ENCODE measurements at places on chromosomes 13 and 19.

DNA sequence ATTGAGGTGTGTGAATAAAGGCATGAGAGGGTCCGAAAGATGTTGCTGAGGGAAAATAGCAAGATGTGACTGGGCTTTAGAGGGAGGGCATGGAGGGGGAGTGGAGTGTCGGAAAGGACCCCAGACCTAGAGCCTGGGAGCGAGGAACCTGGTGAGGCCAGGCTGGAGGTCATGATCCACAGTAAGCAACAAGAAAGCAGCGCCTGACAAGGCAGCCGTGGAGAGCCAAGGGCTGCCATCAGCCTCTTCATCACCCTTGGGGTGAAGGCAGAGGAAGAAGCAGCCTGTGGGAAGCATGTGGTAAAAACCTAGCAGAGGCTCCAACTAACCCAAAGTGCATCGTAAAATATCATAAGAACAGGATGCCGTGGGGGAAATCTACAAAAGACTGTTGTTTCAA is 162.8 kb upstream of the SOX1 start:
- DNase-seq = no peak

DNA sequence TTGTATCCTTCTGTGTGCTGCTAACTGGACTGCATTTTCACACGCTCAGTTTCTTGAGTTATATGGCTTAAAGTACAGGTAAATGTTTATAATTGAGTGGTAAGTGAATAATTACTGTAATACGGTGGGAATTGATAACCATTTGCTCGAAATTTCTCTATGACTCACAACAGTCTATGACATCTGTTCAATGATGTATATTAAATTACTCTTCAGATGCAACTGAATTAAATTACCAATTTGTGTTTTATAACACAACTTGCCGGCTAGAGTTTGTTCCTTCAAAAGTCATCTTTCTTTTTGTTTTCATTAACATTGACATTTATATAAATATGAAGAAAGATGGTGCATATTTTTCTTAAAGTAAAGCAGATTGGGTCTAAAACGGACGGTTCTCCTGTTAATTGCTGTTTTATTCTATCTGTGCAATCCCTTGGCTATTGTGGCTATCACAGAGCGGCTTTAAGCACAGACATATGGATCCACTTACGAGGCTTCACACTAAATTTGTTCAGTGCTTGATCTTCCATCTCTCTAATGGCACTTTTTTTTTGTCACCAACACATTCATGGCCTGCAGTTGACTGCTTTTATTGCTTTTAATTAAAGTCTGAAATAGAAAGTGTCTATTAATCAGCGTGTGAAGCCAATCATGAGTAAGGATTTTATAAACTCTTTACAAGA is 1291.6 kb upstream of the SLC10A2 start:
- no peak for DNase-seq

DNA sequence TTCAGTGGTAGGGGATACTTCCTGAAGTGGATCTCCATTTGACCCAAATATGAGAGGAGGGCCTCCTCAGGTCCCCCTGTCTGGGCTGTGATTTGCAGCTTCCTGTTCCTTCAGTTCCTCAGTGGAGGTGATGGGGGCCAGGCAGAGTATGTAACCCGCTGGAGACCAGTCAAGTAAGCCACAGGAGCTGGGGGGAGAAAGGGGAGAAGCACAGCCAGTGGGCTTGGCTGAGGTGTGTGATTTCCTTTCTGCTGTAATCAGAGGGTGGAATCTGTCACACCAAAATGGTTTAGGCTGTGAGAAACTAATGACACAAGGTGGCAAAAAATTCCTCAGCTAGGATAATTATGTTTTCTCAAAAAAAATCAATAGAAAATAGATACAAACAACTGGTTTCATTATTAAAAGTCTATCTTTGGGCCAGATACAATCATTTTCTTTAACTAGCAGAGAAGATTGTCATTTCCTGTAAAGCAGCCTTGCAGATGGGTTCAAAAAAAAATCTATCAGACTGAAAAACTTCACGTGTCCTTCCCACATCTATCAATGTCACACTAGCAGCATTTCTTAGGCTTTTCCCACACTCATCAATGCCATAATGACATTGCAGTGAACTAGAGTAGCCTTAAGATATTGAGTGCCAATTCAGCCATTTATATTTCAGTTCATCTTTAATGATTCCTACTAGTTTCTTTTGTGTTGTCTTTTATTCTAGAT is 1660.3 kb downstream of the EFNB2 start:
- DNase-seq = no peak

GRCh38 chr13:88802886-88803285 is 1131.7 kb downstream of the SLITRK5 start:
- DNase-seq = no peak

DNA sequence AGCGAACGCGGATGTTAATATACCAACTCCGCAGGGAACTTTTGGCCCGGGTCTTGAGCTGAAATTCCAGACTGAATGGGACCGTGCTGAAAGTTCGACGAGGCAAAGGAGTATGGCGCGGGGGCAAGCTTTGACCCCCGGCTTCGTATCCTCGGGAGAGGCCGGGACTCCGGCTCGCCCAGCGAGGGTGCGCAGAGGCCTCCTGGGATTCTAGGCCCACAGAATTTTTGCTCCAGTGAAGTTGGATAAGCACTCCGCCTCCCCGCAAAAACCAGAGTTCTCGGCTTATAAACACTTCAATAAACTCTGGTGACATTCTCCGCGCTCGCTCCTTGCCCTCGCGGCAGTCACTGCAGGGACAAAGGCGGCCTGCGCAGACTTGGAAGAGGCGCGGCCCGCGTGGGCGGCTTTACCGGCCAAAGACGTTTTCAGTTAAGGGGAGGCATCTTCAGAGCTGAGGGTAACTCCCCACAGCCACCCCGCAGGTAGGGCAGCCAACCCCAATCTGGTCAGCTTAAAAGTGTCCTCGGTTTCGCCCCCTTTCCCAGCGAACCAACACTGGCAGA is 112.6 kb downstream of the KCNRG start:
- peak; percentile 27 for DNase-seq

DNA sequence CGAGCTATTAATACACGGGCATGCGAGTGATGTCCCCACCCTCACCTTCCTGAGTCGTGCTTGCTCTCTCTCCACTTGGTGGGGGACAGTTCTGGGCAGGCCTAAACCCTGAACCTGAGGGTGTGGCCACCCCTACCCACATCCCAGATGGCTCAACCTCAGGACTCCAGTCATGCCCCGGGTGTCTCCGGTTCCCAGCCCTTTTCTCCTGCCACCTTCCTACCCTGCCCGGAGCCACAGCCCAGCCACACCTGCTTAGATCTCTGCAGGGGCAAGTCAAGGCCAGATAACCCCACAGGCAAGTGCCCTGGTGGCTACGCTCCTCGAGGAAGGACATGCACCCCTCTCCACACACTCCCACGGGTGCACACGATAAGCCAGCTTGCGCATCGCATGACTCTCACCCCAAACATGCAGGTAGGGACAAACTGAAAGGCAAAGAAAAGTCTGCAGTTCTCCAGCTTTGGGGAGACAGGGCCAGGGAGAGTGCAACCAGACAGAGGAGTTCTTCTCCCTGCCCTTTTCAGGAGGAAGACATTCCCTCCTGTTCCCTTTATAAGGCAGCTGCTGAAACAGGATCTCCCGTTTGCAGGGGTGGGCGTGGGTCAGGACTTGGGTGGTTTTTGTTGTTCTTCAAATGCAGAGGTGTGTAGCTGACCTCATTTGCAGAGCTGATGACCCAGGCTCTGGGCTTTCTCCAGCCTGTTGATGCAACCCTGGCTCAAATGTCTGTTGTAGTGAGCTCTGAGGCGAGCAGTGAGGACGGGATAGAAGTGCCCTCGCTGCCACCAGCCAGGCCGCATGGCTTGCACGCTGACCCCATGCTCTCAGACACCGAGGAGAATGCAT is 88.6 kb downstream of the DPF1 start:
- no peak for DNase-seq

- DNase-seq = peak; percentile 59
Measured at GRCh38 chr13:42272115-42272803, at the start of gene AKAP11. AKAP11 (plus strand) TSS chr13:42272152; CDS start chr13:42286349, 14,197 bp downstream.

- DNase-seq = no peak
Measured at GRCh38 chr19:38819231-38819920, 6.6 kb upstream of the LGALS4 start.

- DNase-seq = no peak
Measured at GRCh38 chr13:104683789-104684188, 1617.6 kb upstream of the SLC10A2 start.

- DNase-seq = no peak
Measured at GRCh38 chr19:6185835-6186834, 50.7 kb downstream of the ACSBG2 start.

GRCh38 chr13:21825186-21825585 is 154.3 kb downstream of the FGF9 start:
- DNase-seq = no peak

- no peak for DNase-seq
Measured at GRCh38 chr19:41299046-41299754, 10.8 kb upstream of the CCDC97 start.

DNA sequence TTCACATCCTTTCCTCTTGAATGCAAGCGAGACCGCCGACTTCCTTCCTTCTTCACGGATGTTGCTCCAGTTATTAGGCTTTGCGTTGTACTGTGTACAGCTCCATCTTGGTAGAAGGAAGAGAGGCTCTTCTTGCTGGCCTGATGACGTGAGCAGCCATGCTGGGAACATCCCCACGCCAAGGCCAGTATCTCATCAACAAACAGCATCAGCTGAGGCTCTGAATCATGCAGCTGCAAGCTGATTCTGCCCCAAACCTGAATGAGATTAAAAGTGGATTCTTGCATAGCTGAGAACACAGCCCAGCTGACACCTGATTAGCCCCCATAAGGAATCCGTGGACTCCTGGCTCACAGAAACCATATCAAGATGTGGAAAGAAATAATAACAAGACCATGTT is 809.6 kb downstream of the EFNB2 start:
- no peak for DNase-seq

- no peak for DNase-seq
Measured at GRCh38 chr19:38852231-38853044, 2.7 kb upstream of the HNRNPL start.

- DNase-seq = peak; percentile 12
Measured at GRCh38 chr13:54241719-54242118, 1213.1 kb downstream of the OLFM4 start.

- no peak for DNase-seq
Measured at GRCh38 chr13:110396913-110397381, 89.9 kb downstream of the COL4A2 start.

DNA sequence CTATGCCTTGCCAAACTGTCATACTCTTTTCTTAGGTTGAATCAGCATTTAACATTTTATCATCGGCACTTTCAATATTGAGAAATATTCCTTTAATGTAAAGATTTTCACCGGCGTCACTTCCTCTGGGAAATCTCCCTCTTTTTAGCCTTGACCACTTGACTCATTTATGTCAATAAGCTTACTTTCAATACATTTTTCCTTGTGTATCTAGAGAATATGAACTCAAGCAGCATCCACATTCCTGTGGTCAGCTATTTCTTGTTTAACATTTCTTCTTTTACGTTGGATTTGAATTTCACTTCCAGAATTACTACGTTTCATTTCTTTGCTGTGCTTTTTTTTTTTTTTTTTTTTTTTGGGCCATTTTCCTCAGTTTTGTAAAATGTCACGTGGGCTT is 271.2 kb upstream of the HTR2A start:
- no peak for DNase-seq

GRCh38 chr13:38902551-38902950 is 88.1 kb downstream of the STOML3 start:
- no peak for DNase-seq

GRCh38 chr19:41746593-41747227 is 8.6 kb upstream of the CEACAM6 start:
- DNase-seq = no peak

DNA sequence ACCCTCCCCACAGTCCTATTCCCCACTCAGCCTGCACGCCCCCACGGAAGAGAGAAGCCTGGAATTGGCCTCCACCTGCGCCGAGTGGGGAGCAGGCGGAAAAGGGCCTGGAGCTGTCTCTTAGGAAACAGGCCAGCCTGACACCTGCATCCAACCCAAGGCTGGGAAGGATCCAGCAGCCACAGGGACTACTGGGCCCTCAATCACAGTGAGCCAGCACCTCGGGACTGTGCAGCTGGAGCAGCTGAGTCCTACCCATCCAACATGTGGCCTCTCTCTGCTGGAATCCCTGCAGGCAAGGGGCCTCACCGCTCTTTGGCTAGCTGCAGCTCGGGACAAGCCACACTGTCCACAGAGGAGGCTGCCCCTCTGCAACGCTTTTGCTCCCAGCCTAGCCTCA is 8.3 kb upstream of the EPHX3 start:
- DNase-seq = no peak

- no peak for DNase-seq
Measured at GRCh38 chr19:38848299-38849146, 1.3 kb downstream of the HNRNPL start.

DNA sequence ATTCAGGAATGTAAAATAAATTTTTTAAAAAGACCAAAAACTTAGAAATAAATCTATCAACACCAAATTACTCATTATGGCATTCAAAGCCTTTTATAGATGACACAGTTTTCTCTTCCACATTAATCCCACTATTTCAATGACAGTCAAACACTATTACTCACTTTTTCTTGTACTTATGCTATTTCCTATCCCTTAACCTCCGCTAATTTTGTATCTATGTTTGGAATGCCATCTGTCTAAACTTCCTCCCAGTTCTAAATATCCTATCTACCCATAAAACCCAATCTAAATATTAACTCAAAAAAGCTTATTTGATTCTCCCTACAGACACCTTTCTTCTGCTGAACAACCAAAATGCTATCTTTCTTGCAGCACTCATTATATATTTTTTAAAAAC is 203.5 kb downstream of the ENOX1 start:
- no peak for DNase-seq

- no peak for DNase-seq
Measured at GRCh38 chr13:65378943-65379519, 1851.1 kb downstream of the PCDH9 start.

- DNase-seq = no peak
Measured at GRCh38 chr13:21181671-21182070, 5.2 kb downstream of the MRPL57 start.
